NCI-H524 treated with DMSO at 0.1 percent for 48 hours (cell line): ENCODE measurements at places on chromosomes 1 and 21.

- DNase-seq: no peak
These were observed 12.3 kb upstream of the SEMA4A start for GRCh38 chr1:156140879-156141707.

DNA sequence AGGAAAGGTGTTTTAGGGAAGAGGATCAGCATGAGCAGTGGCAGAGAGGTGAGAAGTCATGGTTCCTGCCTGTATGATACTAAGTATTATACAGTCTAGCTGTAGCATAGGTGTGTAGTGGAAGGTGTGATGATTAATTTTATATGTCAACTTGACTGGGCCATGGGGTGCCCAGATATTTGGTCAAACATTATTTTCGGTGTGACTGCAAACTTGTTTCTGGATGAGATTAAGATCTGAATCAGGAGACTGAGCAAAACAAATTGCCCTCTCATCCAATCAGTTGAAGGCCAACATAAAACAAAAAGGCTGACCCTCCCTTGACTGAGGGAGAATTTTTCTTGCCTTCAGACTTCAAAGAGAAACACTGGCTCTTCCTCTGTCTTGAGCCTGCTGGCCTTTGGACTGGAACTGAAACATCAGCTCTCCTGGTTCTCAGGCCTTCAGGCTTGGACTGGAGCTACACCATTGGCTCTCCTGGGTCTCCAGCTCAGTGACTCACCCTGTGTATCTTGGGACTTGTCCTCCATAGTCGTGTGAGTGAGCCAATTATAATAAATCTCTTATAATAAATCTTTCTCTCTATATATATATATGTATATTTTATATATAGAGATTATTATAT is 6.8 kb upstream of the CDC42 start:
- DNase-seq: no peak

- no peak for DNase-seq
These were observed 547 bp downstream of the PDPN start for GRCh38 chr1:13583966-13584791.

DNA sequence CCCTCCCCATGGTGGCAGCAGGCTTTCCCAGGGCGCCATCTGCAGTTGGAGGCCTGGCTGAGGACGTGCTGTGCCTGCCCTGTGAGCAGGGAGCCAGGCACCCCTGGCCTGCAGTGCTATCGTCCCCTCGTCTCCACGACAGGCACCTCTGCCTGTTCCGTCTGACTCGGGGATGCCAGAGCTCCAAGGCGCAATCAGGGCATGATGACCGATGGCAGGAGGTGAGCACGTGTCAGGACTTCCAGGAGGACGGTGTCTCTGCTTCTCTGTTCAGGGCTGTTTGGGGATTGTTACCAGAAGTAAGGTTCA is 125.2 kb downstream of the PCBP3 start:
- no peak for DNase-seq

DNA sequence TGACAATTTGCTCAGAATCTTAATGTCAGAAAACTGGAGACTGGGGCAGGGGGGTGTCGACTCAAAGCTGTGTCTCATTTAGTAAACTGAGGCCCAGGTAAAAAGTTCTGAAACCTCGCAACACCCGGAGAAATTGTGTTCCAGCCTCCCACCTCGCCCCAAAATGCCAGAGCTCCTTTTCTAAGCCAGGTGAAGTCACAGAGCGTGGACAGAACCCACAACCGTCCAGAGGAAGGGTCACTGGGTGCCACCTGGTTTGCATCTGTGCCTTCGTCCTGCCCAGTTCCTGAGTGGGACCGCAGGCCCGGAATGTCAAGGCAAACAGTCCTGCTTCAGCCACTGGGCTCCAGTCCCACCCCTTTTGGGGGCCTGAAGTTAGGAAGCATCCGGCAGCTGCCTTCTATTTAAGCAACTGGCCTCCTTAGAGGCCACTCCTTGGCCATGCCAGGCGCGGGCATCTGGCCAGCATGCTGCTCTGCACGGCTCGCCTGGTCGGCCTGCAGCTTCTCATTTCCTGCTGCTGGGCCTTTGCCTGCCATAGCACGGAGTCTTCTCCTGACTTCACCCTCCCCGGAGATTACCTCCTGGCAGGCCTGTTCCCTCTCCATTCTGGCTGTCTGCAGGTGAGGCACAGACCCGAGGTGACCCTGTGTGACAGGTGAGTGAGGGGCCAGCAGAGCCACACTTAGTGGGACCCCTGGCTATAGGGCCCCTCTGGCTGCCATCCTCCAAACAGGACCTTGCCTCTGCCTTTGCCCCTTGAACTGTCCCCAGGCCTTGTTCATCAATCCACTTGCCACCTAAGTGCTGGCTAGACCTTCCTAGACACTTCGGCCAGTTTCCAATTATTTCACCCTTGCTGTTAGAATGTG is at the start of gene TAS1R1:
TAS1R1 (plus strand) TSS at position 401 of the 872 bp plus-strand sequence; CDS start at position 468, 67 bp downstream.
- no peak for DNase-seq
